H4 (cell line): ENCODE measurements at places on chromosomes 7 and 10.

- no peak for DNase-seq
Observed at GRCh38 chr10:125094806-125095205, 65.6 kb downstream of the CTBP2 start.

DNA sequence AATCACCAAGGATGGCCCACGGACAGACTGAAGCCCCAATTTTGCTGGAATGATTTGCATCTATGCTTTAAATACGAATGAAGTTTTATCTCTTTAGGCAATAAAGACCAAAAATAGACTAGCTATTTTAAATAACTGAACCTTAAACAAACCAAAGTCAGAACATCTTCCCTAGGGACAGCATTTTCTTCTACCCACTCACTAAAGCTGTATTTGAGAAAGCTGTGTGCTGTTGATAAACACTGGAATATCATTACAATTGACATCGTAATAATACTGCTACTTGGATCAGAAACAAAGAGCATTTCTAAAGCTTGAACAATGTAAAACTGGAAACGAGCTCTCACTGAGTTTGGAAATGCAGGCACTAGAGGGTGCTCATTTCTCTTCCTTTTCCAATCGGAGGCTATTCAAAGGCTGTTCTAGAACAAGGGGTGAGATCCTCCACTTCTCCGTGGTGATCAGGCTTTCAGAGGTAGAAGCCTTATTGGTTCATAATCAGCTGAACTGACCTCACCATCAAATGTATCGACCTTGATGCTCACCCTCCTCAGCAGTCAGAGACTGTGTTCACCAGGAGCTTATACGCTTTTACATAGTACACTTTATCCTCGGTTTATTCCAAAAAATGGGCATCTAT lies 225.3 kb upstream of the PRSS1 start:
- DNase-seq, result no peak

DNA sequence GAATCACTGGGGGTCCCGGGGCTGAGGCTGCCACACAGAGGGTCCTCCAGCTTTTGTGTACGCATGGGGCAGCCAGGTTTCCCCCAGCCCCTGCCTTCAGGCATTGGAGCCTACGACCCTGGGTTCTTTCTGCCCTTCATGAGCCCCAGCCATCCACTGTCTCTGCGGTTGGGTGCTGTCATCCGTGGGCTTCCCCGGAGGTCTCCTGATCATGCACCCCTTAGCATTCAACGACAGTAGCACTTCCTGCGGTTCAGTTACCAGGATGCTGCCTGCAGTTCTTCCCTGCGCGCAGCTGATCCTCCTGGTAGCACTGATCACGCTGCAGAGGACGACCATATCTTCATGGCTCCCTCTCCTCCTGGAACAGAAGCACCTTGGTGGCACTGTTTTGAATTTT lies 676.3 kb downstream of the SDK1 start:
- no peak for DNase-seq

DNA sequence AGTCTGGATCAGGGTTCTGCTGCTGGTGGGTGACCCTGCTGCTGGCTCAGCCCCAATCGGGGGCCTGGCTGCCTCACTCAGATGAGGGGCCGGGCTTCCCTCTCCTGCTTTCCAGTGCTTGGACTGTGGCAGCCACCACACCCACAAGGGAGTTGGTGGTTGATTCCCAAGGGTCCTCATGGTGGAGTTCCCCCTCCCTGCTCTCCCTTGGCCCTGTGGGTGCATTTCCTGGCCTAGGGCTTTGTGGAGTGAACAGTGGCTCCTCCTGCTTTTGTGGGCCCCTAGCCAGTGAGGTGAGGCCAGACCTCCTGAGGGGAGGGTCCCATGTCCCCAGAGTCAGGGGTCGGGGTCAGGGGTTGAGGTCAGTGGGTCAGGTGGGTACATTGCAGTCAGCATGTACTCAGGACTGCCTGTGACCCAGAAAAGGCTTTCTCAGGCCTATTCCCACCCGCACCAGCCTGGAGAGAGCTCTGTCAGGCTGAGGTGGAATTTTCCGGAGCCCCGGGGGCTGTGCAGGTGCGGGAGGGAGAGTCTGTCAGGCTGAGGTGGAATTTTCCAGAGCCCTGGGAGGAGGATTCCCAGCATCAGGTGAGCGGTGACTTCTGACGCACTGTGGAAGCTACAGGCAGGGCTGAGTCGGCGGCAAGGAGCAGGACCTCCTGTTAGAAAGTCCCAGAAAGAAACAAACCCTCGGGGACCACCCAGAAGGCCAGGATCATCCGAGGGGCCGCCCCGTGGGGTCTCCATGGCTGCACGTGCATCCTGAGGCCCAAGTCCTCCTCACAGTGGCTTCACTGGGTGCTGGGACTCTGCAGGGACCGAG lies 94.4 kb upstream of the INSIG1 start:
- DNase-seq, result no peak

DNA sequence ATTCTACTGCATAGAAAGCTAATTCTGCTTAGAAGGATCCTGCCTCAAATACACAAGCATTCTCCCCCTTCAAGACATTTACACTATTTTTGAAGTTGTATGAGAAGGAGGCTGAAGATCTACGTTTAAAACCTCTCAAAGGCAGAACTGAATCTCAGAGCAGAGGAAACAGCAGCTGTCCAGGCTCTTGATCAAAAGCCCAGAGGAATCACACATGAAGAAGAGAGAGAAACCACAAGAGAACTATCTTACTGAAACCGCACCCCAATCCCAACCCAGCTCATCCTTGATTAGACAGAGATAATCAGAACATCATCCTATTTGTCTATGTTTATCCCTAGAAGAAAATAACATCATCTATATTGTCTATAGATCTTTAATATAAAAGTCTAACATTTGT lies 2.2 kb upstream of the DNAJC1 start:
- DNase-seq, result no peak

- no peak for DNase-seq
Observed at GRCh38 chr10:120770496-120770895, 80.7 kb upstream of the WDR11 start.
